ENCODE measurements at places on chromosomes 1 and 21.

DNA sequence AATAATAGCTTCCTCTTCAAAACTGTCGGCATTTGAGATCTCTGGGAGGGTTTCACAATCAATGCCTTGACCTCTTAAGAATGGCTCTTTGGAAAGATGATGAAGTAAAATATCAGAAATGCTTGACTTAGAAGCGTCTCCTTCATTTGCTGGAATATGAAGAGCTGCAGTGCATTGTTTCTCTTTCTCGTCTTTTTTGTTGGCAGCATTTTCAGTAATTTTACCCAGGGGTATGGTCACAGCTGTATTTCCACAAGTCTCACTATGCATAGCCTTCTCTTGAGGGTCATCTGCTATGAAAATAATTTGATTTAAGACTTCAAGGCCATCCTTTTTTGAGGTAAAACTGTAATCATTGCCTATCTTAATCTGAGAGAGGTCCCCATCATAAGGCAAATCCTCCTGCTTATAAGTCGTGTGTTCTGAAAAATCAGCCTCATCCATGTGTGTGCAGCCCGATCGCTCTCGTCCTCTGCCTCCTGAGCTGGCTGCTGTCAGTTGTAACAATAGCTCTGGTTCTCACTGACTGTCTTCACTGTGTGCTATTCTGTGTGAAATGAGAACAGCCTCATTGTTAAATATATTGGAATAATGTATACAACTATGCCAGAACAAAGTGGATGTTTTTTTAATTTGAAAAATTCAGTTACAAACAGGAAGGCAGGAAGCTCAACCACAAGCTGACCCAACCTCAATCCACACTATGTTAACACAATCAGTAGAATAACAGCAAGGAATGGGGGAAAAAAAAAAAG, 4.5 kb downstream of the AKNAD1 start:
- no peak for DNase-seq

- no peak for DNase-seq
Measured at GRCh38 chr1:162835157-162835899, 25.6 kb downstream of the CCDC190 start.

DNA sequence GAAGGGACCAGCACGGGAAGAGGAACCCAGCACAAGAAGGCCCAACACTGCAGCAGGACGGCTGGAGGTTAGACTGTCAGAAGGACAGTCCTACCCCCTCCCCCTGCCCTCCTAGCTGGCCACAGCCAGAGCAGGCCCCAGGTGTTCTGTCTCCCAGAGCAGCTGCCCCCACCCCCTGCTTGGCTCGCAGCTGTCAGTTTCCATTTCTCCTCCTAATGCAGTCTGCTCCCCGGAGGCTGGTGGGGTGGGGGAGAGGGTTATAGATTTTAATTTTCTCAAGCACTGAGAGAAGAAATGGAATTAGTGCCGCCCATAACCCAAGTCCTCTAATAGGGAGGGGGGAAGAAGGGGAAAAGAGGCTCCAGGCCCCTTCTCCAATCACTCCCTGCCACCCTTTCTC, 13.0 kb upstream of the PEAR1 start:
- DNase-seq, result no peak

GRCh38 chr1:32350785-32351398, 11.4 kb downstream of the FAM229A start:
- DNase-seq, result peak; percentile 72

- DNase-seq, result no peak
Measured at GRCh38 chr1:180246579-180246978, 16.5 kb downstream of the LHX4 start.

DNA sequence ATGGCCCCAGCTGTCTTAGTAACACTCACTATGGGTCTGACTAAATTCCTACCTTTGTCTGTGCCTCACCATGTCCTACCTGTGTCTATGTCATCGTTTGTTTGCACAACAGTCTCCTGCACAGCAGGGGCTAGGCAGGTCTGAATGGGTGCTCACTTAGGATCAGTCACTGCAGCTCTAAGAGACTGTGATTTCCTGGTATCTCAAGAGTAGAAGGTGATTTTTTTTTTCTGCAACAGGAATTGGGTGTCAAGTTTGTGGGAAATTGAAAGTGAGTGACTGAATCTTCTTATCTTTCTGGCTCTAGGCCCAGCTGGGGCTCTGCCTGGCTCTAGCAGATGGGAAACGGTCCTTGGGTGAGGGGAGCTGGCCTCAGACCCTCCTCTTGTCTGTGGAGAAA, 46.4 kb upstream of the TRABD2B start:
- no peak for DNase-seq

- DNase-seq, result peak; percentile 81
Measured at GRCh38 chr1:111880881-111881837, 108.3 kb downstream of the KCND3 start.

- DNase-seq, result no peak
Measured at GRCh38 chr1:226369110-226369509, 38.8 kb downstream of the PARP1 start.

DNA sequence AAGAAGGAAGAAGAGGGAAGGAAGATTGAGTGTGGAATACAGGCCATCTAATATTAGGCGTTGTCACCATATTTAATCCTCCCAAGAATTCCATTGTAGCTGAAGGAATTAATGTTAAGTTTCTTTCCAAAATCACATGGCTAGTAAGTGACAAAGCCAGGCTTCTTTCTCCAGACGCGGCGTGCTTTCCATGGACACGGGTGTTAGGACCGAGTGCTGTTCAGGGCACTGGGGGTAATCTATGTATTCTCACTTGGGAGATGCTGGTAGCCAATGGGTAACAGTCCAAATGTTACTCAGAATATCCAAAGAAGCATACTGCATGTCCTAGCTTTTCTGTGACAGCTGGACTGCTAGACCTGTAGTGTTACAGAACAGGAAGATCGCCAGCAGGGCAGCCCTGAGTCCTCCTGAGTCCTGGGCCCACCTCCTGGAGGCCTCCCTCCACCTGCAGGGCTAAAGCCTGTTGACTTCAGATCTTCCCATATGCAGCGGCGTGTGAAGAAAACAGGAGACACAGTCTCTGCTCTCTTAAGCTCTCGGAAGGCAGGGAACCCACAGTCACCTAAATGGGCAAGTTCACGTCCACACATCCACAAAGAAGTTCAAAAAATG, 5.3 kb downstream of the IGSF9 start:
- DNase-seq, result no peak

DNA sequence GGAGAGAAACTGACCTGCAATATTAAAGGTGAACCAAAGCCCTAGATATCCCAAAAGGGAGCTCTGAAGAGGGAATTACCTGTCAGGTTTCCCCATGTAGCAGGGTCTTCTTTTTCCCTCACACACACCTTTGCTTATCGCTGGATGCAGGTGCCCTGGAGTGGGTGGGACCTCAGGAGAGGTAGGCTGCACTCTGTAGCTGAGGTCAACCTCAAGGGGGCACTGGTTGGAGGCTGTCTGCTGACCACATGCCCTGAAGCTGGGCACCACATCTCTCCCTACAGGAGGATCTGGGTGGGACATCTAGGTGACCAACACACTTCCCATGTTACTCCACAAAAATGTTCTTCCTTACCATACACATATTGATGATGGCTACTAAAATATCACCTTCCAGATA, 298.7 kb upstream of the USP25 start:
- DNase-seq, result no peak

- no peak for DNase-seq
Measured at GRCh38 chr1:1236945-1237873, 5.2 kb downstream of the B3GALT6 start.

DNA sequence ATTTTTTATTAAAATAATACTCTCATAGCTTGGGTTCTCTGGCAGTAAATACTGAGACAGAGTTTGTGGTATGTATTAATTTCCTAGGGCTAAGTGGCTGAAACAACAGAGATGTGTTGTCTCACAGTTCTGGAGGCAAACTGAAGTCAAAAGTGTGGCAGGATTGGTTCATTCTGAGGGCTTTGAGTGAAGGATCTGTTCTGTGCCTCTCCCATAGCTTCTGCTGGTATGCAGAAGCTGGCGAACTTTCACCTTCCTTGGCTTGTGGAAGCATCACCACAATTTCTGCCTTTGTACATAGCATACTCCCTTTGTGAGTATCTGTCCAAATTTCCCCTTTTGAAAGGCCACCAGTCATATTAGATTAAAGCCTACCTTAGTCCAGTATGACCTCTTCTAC, 21.0 kb downstream of the RNPC3 start:
- no peak for DNase-seq

DNA sequence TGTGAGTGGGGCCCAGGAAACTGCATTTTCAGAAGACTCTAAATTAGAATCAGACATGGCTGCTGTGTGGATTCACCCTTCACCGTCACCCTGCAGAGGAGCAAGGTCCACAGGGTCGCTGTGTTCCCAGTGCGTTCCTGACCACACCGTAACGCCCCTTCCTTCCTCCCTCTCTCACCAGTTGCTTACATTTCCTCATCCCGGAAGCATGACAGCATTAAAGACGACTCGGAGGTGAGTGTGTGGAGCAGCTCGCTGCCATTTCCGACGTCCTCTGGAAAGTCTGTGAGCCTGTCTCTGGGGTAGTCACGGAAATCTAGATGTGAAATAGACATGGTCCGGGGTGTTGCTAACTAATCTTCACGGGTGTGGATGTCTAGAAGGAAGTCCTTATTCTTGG, 45.9 kb downstream of the FAAP20 start:
- no peak for DNase-seq

DNA sequence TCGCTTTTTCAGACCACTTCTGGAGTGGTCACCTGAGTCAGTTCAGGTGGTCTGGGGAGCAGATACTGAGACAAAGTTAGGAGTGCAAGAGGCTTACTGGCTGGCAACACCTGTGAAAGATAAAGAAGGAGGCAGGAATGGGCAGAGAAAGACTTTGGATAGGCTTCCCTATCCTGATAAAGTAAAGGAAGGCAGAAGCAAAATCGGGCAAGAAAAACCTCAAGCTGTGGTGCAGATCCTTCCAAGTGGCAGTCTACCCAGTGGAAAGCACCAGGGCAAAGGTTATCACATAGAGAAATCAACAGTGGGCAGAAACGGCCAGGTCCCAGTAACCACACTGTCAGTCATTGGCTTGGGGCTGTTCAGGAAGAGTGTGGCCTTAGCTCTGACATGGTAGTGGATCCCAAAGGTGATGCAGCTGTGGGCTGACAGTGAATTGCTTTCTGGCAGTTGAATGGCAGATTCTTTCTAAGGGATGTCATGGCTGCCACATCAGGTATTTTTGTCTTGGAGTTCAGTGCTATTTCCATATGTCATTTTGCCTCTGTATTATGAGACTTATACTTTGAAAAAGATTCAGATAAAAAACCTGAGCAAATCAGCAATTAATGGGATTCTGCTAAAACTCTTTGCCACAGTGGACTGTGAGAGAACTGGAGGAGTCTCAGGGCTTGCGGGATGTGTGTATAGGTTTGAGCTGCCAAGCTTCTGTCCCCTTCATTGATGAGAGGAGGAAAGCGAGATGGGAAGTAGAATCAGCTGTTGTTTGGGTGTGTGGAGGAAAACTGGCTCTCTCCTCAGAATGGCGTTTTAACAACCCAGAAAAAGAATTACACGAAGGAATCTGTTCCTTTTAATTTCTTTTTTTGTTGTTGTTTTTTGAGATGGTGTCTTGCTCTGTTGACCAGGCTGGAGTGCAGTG, 8.1 kb upstream of the CGN start:
- no peak for DNase-seq

DNA sequence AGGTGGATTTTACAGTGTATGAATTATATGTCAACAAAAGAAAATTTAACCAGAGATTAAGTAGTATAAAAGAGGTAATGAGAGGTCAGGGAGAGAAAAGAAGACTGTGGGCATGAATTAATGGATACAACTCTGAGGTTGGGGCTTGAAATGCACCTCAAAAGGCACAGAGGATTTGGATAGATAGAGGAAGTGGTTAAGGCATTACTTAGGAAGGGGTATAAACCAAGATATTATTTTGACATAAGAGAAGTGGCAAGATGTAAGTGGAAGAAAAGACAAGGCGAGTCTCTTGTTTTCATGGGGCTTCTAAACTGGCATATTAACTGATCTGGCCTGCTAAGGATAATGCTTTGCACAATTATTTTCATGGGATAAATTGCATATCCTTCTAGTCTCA, 34.1 kb downstream of the RAP1A start:
- no peak for DNase-seq

DNA sequence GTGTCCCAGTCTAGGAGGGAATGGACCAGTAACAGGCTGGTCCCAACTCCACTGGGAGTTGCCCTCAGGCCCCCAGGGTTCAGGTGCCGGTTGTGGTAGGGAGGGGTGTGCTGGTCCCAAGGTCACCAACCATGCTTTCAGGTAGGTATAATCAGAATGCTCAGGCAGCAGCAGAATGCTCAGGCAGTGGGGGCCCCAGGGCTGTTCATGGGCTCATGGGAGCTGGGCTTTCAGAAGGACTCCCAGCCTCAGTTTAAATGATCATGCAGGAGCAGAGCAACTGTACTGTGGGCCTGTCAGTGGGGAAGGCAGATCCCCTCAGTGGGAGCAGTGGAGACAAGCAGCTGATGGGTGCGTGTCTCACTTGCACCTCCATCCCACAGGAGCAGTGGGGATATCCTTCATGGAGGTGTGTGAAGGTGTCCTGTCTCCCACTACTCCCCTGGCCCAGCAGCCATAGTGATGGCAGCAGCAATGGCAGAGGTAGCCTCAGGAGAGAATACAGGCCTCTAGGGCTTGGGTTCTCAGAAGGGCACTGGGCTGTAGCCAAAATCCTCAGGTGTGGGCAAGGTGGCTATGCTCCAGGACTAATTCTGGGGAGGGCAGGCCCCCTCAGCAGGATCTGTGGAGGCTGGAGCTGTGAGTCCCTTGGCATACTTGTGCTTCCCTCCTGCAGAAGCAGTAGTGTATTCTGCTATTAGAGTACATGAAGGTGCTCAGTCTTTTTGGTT, 917.3 kb upstream of the B3GALT2 start:
- no peak for DNase-seq

DNA sequence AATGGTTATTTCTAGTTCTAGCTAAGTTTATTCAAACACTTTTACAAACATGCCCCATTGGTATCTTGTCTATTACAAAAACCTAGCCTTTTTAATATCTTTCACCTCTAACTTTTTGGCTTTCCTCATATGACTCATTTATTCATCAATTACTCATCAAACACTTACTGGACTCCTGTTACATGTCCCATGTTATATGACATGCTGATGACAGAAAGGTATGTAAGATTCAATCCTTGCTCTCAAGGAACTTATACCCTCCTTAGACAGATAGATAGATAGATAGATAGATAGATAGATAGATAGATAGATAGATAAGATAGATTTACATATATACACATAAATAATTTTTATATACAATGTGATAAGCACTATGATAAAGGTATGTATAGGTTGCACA, 33.9 kb upstream of the INSL5 start:
- DNase-seq, result no peak
